ENCODE measurements at places on chromosomes 12 and 14.

- DNase-seq = no peak
These were observed 119.2 kb upstream of the NCOR2 start for GRCh38 chr12:124686370-124687173.

DNA sequence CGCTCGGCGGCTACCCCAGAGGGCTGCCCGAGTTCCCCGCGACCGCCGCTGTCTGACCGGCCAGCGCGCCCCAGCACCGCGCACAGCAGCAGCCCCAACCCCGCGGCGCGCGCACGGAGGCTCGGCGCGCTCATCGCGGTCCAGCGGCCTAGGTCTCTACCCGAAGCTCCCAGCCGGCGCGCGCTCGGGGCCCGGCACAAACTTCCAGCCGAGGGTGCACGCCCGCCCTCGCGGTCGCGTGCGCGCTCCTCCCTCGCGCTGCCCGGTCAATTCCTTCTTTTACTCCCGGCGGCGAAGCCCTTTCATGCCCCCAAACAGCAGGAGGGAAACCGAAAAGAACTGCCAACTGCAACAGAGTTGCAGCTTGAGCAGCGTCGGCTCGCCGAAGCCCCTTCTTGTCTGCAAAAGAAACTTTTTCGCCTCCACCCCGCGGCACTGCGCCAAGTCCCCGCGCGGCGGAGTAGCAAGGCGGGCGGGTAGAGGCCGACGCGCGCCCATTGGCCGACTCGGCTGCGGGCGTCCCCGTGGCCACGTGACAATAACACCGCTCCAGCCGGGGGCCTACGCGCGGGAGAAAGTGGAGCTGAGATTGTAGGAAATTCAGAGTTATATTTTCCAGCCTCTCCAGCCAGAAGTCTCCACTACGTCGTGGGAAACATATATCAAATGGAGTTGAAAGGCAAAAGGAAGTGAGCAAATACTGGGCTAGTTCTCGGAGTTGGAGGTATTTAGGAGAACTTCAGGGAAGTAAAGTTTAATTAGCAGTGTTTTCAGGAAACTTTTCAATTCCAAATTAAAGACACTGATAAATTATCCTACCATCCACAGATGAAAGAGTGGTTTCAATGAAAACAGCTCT is at the start of gene LRIG3:
TSS of gene LRIG3 (minus strand) at position 403 of the 859 bp plus-strand sequence. CDS start at position 134, 269 bp downstream.
- DNase-seq = peak; percentile 89

- no peak for DNase-seq
These were observed 3.6 kb downstream of the SCAF11 start for GRCh38 chr12:45986641-45987339.

GRCh38 chr12:132194056-132194455 is 49.8 kb downstream of the NOC4L start:
- no peak for DNase-seq

DNA sequence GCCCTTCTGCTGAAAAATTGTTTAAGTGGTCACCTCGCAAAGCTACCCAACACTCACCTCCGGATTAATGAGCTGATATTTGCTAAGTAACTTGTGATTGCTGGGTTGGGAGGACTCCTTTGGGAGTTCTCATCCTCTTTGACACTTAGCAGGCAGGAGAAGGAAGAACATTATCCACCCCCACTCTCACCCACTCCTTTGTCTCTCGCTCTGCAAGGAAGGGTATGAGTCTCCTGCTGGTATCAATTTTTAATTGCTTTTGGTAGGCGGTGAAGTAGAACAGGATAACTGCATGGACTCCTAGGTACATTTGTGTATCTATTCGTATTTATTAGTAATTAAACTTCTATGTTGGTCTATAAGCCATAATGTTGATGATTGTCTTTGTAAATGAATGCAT is 6.9 kb upstream of the ABHD12B start:
- DNase-seq = no peak

- no peak for DNase-seq
These were observed 274.5 kb downstream of the MED13L start for GRCh38 chr12:116002890-116003536.

DNA sequence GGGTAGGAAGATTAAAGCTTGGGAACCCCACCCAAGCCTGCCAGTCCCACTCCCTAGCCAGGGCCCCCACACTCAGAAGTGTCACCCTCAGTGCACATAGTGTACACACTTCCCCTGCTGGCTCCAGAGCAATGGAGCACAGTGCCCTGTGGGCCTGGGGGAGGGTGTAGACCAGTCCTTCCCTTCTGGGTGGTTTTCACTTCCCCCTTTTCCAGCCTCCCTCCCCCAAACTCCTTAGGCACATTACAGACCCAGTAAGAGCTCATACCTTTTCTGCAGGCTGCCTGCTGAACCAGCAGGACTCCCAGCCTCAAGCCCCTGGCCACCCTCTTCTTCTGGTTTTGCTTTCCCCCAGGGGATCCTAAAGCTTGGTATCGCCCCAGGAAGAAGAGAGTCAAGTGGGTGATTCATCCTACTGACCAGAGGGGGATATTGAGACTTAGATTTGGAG is at the start of gene ZNF385A:
TSS of gene ZNF385A (minus strand) at position 143 of the 451 bp plus-strand sequence. CDS start 219 bp downstream, outside the sequence.
- no peak for DNase-seq

GRCh38 chr12:31736472-31736871 is 7.7 kb upstream of the AMN1 start:
- no peak for DNase-seq

- DNase-seq = no peak
These were observed 14.6 kb downstream of the CFAP54 start for GRCh38 chr12:96503976-96504375.

DNA sequence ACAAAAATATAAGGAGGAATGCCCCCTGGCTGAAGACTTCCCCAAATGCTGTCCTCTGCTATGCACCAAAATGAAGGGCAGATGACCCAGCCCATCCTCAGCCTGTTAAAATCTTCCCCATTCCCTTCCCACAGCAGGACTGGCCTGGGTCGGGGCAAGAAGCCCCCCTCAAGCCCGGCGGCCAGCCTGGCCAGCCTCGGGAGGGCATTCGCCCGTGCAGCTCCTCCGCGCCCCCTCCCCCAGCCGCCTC is 413 bp downstream of the RARG start:
- no peak for DNase-seq

GRCh38 chr14:22882529-22883172 is 371 bp upstream of the REM2 start:
- no peak for DNase-seq

- DNase-seq = no peak
These were observed 1.2 kb downstream of the PIK3C2G start for GRCh38 chr12:18262514-18262913.

DNA sequence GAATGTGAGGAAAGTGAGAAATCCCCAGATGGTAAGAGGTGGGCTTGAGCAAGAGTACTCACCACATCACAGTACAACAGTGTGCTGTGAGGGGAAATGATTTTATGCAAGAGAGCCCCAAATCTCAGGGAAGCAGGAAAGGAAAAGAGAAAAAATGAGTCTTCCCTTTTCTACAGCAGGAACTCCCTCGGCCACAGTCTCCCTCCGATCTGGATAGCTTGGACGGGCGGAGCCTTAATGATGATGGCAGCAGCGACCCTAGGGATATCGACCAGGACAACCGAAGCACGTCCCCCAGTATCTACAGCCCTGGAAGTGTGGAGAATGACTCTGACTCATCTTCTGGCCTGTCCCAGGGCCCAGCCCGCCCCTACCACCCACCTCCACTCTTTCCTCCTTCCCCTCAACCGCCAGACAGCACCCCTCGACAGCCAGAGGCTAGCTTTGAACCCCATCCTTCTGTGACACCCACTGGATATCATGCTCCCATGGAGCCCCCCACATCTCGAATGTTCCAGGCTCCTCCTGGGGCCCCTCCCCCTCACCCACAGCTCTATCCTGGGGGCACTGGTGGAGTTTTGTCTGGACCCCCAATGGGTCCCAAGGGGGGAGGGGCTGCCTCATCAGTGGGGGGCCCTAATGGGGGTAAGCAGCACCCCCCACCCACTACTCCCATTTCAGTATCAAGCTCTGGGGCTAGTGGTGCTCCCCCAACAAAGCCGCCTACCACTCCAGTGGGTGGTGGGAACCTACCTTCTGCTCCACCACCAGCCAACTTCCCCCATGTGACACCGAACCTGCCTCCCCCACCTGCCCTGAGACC is 7.8 kb downstream of the ATN1 start:
- DNase-seq = no peak

DNA sequence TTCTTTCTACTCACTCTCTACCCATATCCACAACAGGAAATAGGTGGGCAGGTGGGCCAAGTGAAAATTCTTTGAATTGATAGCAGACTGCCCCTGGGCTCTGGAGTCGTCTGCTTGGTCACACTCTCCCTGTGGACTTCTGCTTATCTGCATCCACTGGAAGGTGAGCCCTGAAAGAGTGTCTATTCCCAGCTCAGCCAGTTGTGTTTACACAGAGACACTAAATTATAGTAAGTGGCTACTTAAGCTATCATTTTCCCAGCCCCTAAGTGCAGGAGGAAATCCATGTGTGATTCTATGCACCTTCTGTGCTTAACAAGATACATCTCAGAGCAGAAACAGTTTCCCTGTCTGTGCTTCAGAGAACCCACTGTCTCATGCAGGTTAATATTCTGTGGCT is 338.4 kb downstream of the FUT8 start:
- DNase-seq = no peak

GRCh38 chr12:10207136-10207535 is 5.5 kb upstream of the GABARAPL1 start:
- no peak for DNase-seq

- no peak for DNase-seq
These were observed 606.5 kb downstream of the GALC start for GRCh38 chr14:87386524-87386923.

GRCh38 chr12:28327722-28328121 is 137.5 kb downstream of the CCDC91 start:
- no peak for DNase-seq

DNA sequence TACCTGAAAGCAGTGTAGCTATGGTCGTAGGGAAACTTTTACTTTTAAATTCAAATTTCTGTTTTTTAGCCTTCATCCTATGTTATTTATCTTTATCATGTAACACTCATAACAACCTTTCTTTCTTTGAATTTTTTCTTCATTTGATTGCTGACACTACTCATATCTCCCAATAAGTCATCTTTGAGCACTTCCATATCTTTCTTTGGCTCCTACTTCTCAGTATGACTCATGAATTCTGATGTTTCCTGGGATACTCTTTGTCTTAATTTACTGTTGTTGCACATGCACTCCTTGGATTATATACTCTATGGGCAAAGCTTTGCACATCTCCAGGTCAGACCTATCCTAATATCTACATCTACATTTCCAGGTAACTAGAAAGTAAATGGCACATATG is 18.1 kb upstream of the IAPP start:
- DNase-seq = no peak

- no peak for DNase-seq
These were observed 84.7 kb upstream of the MDM1 start for GRCh38 chr12:68416826-68417225.

DNA sequence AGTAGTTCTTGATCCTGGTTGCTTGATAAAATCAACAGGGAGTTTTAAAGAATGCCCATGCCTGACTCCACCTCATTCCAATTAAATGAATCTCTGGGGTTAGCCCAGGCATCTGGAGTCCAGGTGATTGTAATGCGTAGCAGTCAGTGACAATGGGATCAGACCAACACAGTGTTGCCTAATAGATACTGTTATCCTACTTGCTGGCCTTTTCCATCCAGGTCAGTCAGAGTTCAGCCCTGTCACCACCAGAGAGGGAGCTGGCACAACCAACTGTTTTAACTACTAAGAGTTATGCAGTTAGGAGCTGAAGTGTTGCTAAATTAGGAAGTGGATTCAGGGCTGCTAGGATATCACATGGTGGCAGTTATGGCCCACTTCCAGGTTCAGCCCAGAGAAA is 107.1 kb downstream of the GPR135 start:
- no peak for DNase-seq

DNA sequence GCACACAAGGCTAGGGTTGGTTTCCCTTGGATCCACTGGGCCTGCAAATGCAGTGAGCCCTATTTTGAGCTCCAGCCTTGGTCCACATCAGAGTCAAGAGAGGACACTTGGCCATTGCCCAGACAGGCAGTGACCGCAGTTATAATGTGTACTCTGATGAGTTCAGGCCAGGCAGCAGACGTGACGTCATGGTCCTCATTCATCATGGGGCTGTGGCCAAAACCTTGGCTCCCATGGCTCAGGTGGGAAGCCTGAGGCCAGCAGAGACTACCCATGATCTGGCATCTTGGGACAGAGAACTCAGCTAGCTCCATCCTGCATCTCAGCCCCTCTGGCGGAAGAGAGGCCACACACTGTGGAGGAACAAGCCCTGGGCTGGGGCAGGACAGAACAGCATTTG is 16.4 kb downstream of the TMEM63C start:
- DNase-seq = no peak

GRCh38 chr12:119615518-119616475 is 22.2 kb downstream of the TMEM233 start:
- no peak for DNase-seq

Data from MM.1S (cell line).